Thoracic aorta endothelial cell (primary cell): ENCODE measurements at places on chromosomes 6 and 20. TPM values are rescaled to one million over a fixed set of nuclear protein-coding genes. Genes with fewer than 3 reads are reported as not detected.

TMEM170B gene
- 9.6 and 11.0 TPM in 2 replicates for total RNA-seq

PLG gene
- not detected in 2 replicates for total RNA-seq

EPPIN gene
- not detected in 2 replicates for total RNA-seq

GMNN gene
- 49.2 and 53.3 TPM in 2 replicates for total RNA-seq

SRMS gene
- total RNA-seq: not detected in 2 replicates

APCDD1L gene
- 0.14 and 0.40 TPM in 2 replicates for total RNA-seq

TTPAL gene
- 8.1 and 8.8 TPM in 2 replicates for total RNA-seq

DEFB124 gene
- total RNA-seq: not detected in 2 replicates

MDFI gene
- 24.6 and 38.1 TPM in 2 replicates for total RNA-seq

RRBP1 gene
- total RNA-seq: 79.6 and 83.1 TPM in 2 replicates

BNIP5 gene
- total RNA-seq: under 0.01 TPM in 1 of 2 replicates, not detected in the other

ZNF341 gene
- 2.0 and 2.4 TPM in 2 replicates for total RNA-seq

TSPO2 gene
- not detected in 2 replicates for total RNA-seq

EDN1 gene
- 244 and 403 TPM in 2 replicates for total RNA-seq

TFAP2D gene
- not detected in 2 replicates for total RNA-seq

RBBP8NL gene
- total RNA-seq: not detected in 2 replicates

TCP1 gene
- total RNA-seq: 384 and 395 TPM in 2 replicates

SLC35D3 gene
- not detected in 2 replicates for total RNA-seq

DLK2 gene
- total RNA-seq: 0.22 and 0.27 TPM in 2 replicates

VSX1 gene
- total RNA-seq: not detected in 2 replicates

KCNG1 gene
- total RNA-seq: 0.40 and 1.5 TPM in 2 replicates

SIRPB1 gene
- total RNA-seq: 0.14 and 0.80 TPM in 2 replicates

TNF gene
- not detected in 2 replicates for total RNA-seq

TRIM38 gene
- 12.3 and 13.3 TPM in 2 replicates for total RNA-seq

PRL gene
- not detected in 2 replicates for total RNA-seq

TRIM15 gene
- total RNA-seq: not detected in 2 replicates

KCNK17 gene
- total RNA-seq: not detected in 2 replicates

SPATA2 gene
- 2.8 and 3.6 TPM in 2 replicates for total RNA-seq

CHRNA4 gene
- total RNA-seq: not detected in 2 replicates

GRM1 gene
- total RNA-seq: under 0.01 TPM in 2 replicates

EPB41L1 gene
- 8.1 and 9.0 TPM in 2 replicates for total RNA-seq

ARMH2 gene
- total RNA-seq: not detected in 2 replicates

ARG1 gene
- not detected in 2 replicates for total RNA-seq

TP53TG5 gene
- total RNA-seq: not detected in 2 replicates

AIF1 gene
- not detected in 2 replicates for total RNA-seq

GPR6 gene
- not detected in 2 replicates for total RNA-seq

NRSN2 gene
- 29.0 and 41.0 TPM in 2 replicates for total RNA-seq

ZNF337 gene
- 15.7 and 16.4 TPM in 2 replicates for total RNA-seq

CYP39A1 gene
- 0.13 and 0.22 TPM in 2 replicates for total RNA-seq

OR2J1 gene
- not detected in 2 replicates for total RNA-seq

ADGRG6 gene
- total RNA-seq: 12.2 and 37.5 TPM in 2 replicates
